ENCODE measurements at places on chromosomes 12 and 14. TPM values are rescaled to one million over a fixed set of nuclear protein-coding genes. Genes with fewer than 3 reads are reported as not detected.

DNA sequence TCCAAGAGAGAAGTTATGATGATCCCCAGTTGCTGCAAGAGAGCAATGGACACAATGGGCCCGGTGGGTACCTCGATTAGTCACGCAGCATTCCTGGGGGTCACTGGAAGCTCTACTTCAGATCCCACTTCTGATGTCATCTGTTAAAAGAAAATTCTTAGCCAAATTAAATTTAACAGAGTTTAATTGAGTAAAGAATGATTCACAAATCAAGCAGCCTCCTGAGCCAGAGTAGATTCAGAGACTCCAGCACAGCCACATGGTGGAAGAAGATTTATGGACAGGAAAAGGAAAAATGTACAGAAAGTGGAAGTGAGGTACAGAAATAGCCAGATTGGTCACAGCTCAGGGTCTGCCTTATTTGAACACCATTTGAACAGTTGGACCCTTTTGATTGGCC, 107.5 kb downstream of the SPTSSA start:
- DNase-seq, result no peak

Gene POP5
- 29.6 TPM for total RNA-seq

DNA sequence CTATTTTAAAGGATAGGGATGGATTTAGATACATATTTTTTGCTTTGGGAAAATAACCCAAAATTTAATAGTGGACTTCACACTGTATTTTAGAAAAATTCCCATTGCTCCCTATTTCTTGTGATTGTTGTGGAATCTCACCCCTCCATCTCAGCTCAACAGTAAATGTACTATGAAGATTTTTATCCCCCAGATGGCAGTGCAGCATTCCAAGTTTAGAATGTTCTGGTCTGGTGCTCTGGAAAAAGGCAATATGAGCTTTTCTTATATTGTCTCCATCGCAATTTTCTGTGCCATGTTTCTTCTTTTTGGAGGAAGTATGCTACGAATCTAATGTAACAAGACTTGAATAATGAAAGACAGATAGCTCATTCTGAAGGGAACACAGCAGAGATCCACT, 471.7 kb upstream of the SYT1 start:
- DNase-seq, result peak; percentile 72

Gene RPL10L
- not detected for total RNA-seq

- DNase-seq, result no peak
Observed at GRCh38 chr14:56094076-56094475, 24.1 kb upstream of the PELI2 start.

GRCh38 chr14:71362920-71363584, 455.8 kb downstream of the PCNX1 start:
- peak; percentile 33 for DNase-seq

Gene CCDC60
- total RNA-seq, result not detected
